ENCODE measurements at places on chromosomes 7 and 10.

DNA sequence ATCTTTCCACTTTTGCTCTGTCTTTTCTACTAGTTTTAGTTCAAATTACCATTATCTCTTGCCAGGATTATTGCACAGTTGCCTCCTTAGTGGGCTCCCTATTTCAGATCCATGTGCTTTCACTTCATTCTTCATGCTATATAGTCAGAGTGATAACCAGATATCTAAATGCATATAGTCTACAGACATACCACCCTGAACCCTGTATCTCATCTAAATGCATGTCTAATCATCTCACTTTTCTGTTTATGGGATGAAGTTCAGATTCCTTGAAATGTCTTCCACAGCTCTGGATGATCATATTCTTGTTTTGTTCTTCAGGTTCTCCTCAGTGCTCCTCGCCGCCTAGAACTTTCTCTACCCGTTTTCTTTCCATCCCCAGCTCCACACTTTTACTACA is 13.8 kb downstream of the RSBN1L start:
- no peak for DNase-seq

DNA sequence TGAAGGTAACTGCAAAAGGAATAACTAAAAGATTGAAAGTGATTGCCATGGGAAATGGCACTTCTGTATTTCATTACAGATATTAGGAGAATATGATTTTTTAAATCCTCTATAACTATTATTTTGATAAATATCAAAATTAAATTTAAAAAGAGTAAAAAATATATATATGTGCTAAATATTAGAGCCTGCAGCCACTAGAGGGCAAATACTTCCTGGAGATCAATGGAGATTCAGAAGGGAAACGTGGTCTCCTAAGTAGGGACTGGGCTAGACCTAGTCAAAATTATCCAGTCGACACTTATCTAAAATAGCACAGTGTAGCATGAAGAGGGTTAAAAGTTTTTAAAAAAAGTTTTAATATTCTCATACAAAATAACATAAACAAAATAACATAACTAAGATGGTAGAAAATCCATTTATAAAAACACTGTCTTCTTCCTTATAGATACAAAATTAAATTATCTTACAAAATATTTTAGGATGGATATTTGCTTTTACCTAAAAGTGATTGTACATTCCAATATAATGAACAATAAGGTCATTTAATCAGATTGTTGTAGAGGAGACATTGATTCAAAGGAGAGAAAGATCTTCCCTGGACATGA is 434.3 kb downstream of the MDFIC start:
- no peak for DNase-seq

- no peak for DNase-seq
These were observed 16.2 kb upstream of the ICA1 start for GRCh38 chr7:8278183-8278582.

DNA sequence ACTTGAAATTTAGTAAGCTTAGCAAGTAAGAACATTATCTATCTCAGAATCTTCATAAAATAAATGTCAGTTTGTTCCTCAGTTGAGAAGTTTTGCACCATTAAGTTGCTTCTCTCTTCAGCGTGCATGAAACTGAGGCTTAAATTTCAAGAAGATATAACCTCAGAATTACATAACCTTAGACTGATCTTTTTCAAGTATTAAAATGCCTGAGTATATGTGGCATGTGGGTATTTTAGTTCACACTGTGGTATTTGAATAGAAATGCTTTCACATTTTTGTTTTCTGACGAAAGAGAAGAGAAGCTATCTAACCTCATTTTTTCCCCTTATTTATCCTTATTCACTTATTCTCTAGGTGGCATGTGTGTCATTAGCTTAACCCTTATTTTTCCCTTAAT is 104.1 kb downstream of the PHF14 start:
- DNase-seq, result no peak

DNA sequence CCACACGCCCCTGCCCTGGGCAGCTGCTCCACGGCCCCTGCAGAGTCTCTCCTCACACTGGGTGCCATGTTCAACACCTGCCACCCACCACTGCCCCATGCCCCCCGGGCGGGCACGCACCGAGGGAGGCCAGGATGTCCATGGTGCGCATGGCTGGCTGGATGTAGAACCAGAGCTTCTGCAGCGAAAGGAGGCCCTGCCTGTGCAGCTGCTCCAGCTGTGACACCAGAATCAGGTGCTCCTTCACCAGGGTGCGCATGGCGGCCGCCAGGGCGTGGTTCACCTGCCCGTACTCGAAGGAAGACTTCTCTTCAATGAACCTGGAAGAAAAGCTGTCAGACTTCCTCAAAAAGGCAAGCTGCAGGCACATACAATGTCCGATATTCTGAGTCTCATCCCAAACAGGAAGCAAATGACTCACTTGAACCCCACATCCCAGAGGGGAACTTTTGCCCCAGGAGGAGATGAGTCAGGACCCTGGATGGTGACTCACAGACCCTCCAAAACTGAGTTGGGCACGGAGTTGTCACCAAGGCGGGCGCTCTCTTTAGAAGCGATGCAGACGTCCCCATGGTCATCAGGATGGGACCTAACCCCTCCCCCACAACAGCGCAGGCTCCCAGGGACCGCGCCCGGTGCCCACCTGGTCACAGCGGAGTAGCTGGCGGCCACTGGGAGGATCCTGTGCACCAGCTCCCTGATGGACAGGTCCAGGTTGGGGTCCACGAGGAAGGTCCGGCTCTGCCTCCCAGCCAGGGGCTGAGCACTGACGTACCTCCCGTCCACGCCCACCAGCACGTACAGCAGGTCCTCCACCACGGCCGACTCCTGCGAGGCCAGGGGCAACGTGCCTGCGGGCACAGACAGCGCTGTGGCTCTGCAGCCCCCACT is 15.5 kb downstream of the TUBGCP2 start:
- DNase-seq, result no peak

GRCh38 chr7:41943094-41943577 is 240.2 kb upstream of the INHBA start:
- DNase-seq, result peak; percentile 73

GRCh38 chr10:124949543-124949942 is 7.6 kb downstream of the ZRANB1 start:
- no peak for DNase-seq

DNA sequence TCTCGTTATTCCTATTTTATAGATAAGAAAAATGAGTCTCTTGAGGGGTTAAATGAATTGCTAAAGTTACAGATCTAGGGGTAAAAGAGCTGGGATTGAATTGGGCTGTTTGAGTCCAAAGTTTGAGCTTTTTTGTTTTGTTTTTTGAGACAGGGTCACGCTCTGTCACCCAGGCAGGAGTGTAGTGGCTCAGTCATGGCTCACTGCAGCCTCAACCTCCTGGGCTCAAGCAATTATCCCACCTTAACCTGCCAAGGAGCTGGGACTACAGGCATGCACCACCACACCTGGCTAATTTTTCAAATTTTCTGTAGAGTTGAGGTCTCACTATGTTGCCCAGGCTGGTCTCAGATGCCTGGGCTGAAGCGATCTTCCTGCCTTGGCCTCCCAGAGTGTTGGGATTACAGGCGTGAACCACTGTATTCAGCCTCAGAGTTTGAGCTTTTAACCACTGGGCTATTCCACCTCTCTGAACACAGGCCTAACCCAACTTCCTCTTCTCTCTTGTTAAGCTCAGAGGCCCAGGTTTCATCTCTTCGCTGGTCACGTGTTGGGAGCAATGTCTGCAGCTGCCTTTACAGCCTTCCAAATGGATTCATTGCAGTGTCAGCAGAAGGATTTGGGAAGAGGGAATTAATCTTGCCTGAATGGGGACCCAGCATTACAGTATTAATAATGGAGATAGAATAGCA is 8.0 kb downstream of the SUFU start:
- no peak for DNase-seq

DNA sequence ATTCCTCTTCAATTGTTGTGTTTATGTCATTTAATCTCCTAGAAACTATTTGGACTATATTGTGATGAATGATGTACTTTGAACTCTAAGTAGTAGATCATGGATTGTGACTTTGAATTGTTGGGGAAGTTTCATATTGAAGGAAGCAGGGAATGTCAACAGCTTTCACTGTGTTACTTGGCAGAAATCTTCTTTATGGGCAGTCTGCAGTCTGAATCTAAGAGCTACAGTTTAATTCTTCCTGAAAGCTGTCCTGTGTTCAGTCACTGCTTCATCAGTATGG is 91.6 kb downstream of the PPP1R9A start:
- peak; percentile 74 for DNase-seq

DNA sequence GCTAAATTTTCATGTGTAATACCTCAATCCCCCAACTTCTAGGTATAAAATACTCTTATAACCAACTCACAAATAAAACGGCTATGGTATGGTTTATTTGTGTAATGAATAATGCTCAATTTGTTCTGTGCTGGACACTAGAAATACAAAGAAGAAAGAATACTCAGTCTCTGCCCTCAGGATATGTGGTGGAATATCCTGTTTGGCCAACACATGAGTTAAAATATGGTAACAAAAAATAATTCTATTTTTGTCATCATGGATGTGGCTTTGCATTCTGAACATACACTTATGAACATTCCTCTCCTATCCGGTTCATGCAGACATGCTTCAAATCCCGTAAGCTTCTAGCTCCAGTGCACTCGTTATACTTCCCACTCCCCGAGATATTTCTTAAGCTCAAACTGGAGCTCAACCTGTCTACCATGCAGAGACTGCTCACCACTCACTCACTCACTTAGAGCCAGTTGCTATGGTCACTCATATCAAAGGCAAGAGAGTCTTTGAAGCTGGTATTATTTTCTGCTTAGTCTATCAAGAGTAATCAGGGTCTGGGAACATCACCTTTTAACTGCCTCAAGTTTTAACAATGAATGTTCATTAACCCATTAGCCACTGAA is 53.8 kb upstream of the SLC16A12 start:
- no peak for DNase-seq

DNA sequence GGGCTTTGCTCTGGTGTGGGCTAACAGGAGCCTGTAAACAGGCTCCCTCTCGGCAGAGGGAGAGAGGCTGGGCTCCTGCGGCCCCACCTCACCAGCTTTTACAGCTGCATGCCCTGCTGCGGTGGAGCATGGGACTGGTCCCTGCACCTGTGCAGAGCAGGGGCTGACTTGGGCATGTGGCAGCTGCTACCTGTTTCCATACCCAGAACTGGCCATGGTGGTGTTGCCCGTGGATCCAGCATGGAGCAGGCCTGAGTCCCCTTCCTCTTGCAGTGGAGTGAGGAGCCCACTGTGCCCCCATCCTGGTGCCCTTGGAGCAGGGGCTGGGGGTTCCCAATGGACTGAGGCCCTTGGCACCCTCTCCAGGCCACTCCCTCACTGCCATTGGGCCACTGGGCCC is 91.9 kb upstream of the MGMT start:
- no peak for DNase-seq

- no peak for DNase-seq
These were observed 1.3 kb downstream of the ZNF503 start for GRCh38 chr10:75400163-75400770.

DNA sequence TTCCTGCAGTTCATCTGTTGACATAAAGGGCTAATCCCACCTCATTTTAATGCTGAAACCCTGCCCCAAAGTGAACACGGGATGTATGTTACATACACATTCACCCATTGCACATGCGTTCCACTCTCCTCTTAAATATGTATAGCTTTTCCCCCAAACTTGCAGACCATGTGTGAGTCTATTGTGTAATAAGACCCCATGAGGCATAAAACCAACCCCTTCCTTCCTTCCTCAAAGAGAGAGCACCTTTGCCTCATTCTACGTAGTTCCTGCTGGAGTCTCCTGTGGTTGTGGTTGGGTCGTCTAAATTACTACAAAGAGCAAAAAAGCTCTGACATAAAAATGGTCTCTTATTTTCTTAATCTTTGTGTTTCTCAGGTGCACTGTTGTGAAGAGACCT is 345.7 kb upstream of the KLF6 start:
- no peak for DNase-seq

DNA sequence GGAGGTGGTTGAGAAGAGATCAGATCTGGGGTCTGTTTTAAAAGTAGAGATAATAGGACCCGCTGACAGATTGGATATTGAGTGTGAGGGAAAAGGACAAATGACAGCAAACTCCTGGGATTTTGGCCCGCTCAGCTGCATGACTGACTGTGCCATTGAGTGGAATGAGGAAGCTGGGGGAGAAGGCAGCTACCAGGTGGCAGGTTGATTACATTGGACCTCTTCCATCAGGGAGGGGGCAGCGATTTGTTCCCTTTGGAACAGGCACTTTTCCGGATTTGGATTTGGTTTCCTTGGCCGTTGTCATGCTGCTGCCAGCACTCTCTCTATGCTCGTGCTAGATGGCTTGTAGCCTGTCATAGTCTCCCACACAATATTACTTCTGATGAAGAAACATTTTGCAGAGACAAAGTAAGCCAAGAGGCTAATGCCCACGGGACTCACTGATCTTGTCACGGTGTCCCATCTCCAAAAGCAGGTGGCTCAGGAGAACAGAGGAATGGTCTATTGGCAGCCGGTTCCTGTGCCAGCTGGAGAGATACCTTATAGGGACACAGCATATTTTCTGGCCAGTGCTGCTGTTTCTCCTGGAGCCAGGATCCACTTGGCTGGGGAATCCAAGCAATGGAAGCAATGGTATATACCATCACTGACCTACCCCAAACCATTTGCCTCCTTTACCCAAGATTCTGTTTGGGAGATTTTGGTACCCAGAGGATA is 69.1 kb upstream of the WAC start:
- DNase-seq, result no peak

DNA sequence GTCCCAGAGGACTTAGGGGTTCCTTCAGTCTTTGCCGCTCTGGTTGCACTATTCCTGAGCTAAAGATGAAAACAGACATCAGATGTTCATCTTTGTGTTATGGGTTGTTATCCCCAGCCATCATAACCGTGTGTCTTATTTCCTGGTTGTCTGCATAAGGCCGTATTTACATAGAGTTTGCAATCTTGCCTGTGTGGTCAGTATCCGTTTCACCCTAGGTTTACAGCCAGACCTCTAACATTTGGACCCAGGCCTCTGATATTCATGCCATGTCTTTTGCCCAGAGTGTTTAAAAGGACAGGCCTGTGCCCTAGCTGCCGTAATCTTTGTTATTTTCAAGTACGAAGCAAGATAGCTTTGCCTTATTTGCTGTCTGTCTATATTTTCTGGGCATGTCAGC is 26.6 kb downstream of the LRRC4 start:
- DNase-seq, result no peak

DNA sequence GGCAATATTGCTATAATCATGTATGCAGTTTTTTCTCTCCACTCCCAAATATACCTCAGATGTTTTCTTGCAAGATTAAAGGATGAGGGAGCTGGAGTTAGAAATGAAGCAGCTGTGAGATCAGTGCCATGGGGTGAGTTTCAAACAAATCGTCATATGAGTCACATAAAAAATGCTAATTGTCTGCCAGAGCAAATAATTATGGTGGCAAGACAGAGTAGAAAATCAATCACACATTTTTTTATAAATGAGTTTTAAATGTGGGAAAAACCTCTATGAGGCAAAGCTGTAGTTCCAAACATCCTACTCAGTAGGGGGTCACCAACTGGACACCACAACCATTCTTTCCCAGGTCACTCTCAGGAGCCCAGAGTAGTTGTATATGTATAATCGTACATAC is 55.3 kb downstream of the CH25H start:
- DNase-seq, result no peak

Data from renal pelvis (tissue), 12 donors.